ENCODE measurements at places on chromosomes 13 and 19.

GRCh38 chr19:9941231-9941630, 4.9 kb upstream of the OLFM2 start:
- no peak for DNase-seq

DNA sequence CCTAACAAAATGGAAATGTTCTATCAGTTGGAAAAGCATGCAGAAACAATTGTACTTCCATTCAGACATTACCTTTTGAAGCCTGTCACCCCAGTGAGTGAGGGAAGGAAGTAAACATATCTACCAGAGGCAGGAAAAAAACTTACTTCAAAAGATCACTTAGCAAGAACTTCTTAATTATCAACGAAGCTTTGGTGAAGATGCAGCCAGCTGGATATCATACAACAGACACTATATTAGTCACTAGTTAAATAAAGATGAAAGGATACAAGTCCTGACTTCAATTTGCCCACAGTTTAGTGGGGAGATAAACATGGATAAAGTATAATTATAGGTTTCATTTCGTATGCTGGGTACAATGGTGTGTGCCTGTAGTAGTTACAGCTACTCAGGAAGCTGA, 148.8 kb downstream of the TNFRSF19 start:
- no peak for DNase-seq

DNA sequence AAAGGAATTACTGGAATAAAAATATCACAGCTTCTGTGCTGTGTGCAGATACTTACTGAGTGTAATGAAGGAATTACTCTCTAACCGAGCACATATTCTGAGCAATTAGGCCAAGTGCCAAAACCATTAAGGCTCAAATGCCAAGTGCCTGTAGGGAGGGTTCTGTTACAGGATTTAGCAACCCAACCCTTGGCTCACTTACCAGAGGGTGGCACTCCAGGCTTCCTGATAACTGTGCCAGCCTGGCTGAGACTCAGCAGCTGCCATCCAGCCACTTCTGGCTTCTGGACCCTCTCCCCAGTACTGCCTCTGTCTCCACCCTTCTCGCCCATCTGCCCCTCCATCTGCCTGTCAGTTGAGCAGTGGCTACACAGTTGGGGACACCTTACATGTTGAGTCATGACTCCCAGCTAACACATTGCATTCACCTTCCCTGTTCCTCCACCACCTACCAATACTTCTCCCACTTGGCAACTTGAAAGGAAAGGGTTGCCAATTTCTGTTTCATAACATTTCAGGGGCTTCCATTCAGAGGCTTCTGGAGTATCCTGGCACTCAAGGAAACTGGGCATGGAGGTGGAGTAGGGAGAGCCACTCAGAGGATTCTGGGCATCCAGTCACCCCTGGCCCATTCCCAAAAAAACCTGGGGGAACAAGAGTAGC, 110.5 kb downstream of the COG6 start:
- no peak for DNase-seq

GRCh38 chr13:46795321-46795720, 1.6 kb downstream of the ESD start:
- no peak for DNase-seq

DNA sequence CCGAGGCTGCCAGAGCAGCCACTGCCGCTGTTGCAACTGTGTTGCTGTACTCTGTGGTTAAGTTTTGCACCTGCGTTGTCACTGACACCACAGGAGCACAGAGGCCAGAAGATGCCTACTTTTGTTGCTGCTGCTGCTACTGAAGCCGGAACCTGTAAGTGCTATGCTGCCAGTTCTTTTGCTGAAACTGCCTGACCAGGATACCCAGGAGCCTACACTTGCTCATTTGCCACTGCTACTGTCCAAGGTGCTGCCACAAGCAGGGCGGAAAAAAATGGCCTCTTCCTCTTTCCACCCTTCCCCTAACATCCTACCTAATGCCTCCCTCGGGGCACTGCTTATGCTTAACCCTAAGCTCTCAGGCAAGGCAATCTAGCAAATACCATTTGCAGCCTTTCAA, 29.0 kb upstream of the NBEA start:
- DNase-seq, result no peak

- DNase-seq, result no peak
Measured at GRCh38 chr19:48498595-48499311, 12.9 kb downstream of the LMTK3 start.

GRCh38 chr13:33845572-33846302, 27.8 kb downstream of the RFC3 start:
- DNase-seq, result no peak

GRCh38 chr19:45402298-45403061, 2.4 kb downstream of the PPP1R13L start:
- no peak for DNase-seq

- DNase-seq, result no peak
Measured at GRCh38 chr19:30743011-30743410, 370.8 kb downstream of the ZNF536 start.

GRCh38 chr19:4272894-4273293, 6.2 kb upstream of the SHD start:
- no peak for DNase-seq

GRCh38 chr19:18785179-18786124, 5.7 kb downstream of the COMP start:
- peak; percentile 44 for DNase-seq

GRCh38 chr13:112809332-112810315, 119.8 kb downstream of the ATP11A start:
- no peak for DNase-seq

- DNase-seq, result no peak
Measured at GRCh38 chr19:6761053-6761676, 6.1 kb downstream of the SH2D3A start.

- DNase-seq, result no peak
Measured at GRCh38 chr13:111625526-111626315, 305.3 kb downstream of the TEX29 start.

DNA sequence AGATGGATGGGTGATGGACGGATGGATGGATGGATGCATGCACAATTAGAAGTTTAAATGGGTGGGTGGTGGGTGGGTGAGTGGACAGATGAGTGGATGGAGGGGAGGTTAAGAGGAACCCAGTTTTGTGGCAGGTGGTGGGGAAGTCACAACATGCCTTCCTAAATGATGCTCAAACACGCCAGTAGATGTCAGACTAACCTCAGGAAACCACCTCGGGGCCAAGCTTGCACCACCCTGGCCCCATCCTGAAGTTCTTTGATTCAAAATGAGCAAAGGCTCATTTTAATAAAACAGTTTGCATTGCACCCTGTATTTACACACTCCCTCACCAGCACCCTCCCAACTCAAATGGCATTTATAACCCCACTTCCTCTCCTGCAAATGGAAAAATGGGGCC, 91.4 kb upstream of the CACNA1A start:
- peak; percentile 65 for DNase-seq

- peak; percentile 54 for DNase-seq
Measured at GRCh38 chr19:12425236-12425887, 15.5 kb downstream of the ZNF443 start.

- no peak for DNase-seq
Measured at GRCh38 chr19:6768236-6768785, 1.1 kb upstream of the SH2D3A start.
